Bladder microvascular endothelial cell (primary cell): ENCODE measurements at places on chromosomes 2 and 18. TPM values are rescaled to one million over a fixed set of nuclear protein-coding genes. Genes with fewer than 3 reads are reported as not detected.

SGPP2 gene
- not detected in 2 replicates for total RNA-seq

EMILIN1 gene
- 2.3 and 49.0 TPM in 2 replicates for total RNA-seq

LCT gene
- total RNA-seq: under 0.01 TPM in 1 of 2 replicates, not detected in the other

APLF gene
- total RNA-seq: 2.1 and 8.1 TPM in 2 replicates

SPATA3 gene
- not detected in 2 replicates for total RNA-seq

NXPH2 gene
- total RNA-seq: not detected in 2 replicates

ANKRD29 gene
- total RNA-seq: 3.8 and 4.9 TPM in 2 replicates

RETSAT gene
- total RNA-seq: 51.2 and 74.9 TPM in 2 replicates
